ENCODE measurements at places on chromosomes 16 and 17. TPM values are rescaled to one million over a fixed set of nuclear protein-coding genes. Genes with fewer than 3 reads are reported as not detected.

Gene GLIS2
- total RNA-seq, result 5.7 TPM

Gene ACE
- 7.0 TPM for total RNA-seq

Gene TMEM100
- total RNA-seq, result 101 TPM

Gene CYLD
- 13.7 TPM for total RNA-seq

Gene KREMEN2
- total RNA-seq, result not detected

Gene PDILT
- total RNA-seq, result not detected

Gene ANKRD40CL
- not detected for total RNA-seq

Gene KRT12
- total RNA-seq, result not detected

Gene MT1X
- total RNA-seq, result 239 TPM

Gene KRT24
- not detected for total RNA-seq

Gene MT4
- not detected for total RNA-seq

Gene NATD1
- total RNA-seq, result 13.8 TPM

Gene ZSCAN10
- total RNA-seq, result not detected

Gene TM4SF5
- not detected for total RNA-seq

Gene OTOP2
- total RNA-seq, result not detected

Gene FSCN2
- total RNA-seq, result 1.1 TPM

Gene PSMB10
- 58.4 TPM for total RNA-seq

Data from epithelial cell of alveolus of lung (primary cell).